Aorta (tissue), 5 donors: ENCODE measurements at places on chromosomes 1 and 21. TPM values are rescaled to one million over a fixed set of nuclear protein-coding genes. Genes with fewer than 3 reads are reported as not detected.

GRCh38 chr1:203207751-203208150 is 21.2 kb upstream of the CHI3L1 start:
- no peak overlapping the region for H3K27ac ChIP-seq
- no peak overlapping the region for H3K4me3 ChIP-seq
- no peaks in the 10 kb centered on the region for H3K4me1 ChIP-seq
- no peak for DNase-seq
- H3K27me3 ChIP-seq = no peaks in the 10 kb centered on the region

DNA sequence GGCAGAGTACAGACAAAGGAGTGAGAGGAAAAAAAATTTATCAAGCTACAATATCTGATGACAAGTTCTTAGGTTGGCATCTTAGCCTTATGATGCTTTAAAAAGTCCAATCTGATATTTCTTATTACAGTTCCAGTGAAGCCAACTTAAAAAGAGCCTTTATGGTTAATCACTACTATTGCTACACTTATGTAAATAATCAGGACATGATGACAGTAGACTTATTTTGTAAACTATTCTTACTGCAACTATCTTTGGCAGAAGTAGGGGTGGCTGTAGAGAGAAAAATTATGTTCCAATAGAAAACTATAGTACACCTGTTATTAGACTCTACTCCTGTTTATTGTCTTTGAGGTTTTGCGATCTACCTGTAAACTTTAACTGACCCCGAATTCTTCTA is 25.8 kb upstream of the NUF2 start:
- no peaks in the 10 kb centered on the region for H3K27me3 ChIP-seq
- peaks cover 1% of the 10 kb centered on the region for H3K4me1 ChIP-seq
- no peak overlapping the region for H3K4me3 ChIP-seq
- no peak for DNase-seq

DNA sequence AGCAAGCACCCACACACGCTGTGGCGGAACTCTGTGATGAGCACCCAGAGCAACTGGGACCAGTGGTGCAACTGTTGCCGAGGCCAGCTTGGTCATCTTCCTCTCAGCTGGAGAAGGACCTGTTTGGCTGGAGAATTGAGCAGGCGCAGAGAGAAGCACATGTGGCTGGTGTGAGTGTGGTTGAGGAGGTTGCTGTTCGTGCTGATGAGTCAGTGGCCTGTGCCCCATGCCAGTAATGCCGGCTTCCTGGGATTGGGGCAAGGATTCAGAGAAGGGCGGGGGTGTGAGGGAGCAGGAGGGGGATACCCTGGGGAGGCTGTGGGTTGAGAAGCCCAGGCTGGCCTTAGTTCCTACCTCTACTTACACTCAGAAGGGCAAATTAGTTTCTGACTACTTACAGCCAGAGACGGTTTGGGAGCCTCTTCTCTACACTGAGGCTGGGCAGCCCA is 57.5 kb upstream of the EPS8L3 start:
- peak overlapping the region; percentile 58 for H3K27ac ChIP-seq
- peaks cover 7% of the 10 kb centered on the region for H3K4me1 ChIP-seq
- no peaks in the 10 kb centered on the region for H3K27me3 ChIP-seq
- peak; percentile 95 for DNase-seq
- H3K36me3 ChIP-seq = no peaks in the 10 kb centered on the region
- no peak overlapping the region for H3K4me3 ChIP-seq

The ZNF496 gene
- total RNA-seq = 29.0 TPM

GRCh38 chr1:243729956-243730355 is 120.1 kb downstream of the AKT3 start:
- H3K36me3 ChIP-seq = no peaks in the 10 kb centered on the region
- no peak for DNase-seq
- H3K4me1 ChIP-seq = peaks cover 6% of the 10 kb centered on the region
- H3K27me3 ChIP-seq = no peaks in the 10 kb centered on the region

The AGPAT3 gene
- 36.0 TPM for total RNA-seq
